ENCODE measurements at places on chromosomes 4 and X.

DNA sequence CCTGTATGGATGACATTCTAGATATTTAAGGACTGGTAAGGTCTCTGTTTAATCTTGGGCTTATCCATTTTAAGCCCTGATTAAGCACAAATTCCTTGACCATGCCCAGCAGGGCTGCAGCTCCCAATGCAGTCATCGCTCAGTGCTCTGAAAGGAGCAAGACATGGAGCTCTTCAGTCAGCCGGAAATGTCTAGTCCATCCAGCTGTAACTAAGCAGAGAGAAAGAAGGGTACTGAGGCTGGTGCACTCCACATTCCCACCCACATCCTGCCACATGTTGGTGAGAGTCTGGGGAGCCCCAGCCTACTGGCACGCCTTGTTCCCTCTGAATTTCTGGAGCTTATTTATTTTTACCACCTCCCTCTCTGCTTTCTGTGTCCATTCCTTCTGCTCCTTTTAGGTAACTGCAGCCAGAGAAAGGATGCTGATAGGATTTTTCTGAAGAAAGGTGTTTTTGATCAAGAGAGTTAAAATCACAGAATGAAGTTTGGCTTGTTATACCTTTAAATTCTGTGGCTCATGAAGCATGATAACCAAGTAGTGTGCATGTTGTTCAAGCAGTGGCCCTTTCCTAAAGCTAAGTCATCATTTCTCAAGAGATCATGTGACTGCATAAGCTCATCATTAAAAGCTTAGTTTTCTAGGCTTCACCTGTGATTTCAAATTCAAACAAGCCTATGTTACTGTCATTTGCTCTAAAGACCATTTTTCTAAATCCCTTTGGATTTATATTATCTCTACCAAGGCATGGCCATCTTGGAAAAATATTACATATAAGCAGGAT, 74.0 kb downstream of the GALNT7 start:
- no peak for DNase-seq

DNA sequence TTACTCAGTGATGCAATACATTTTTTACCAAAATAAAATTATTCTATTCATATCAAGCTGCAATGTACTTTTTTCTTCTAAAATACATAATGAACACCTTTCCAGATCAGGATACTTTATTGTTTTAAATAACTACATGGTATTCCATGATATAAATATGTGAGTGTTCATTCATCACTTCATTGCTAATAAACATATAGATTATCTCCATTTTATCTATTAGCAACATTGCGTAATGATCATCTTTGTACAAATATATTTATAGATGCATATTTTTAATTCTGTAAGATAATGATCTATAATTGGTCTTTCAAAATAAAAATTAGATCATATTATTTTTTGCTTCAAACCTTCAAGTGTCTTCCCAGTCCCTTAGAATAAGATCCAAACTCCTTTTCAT, 156.1 kb upstream of the HHIP start:
- DNase-seq, result no peak

- DNase-seq, result no peak
Observed at GRCh38 chrX:39753293-39753996, 344.3 kb downstream of the BCOR start.

DNA sequence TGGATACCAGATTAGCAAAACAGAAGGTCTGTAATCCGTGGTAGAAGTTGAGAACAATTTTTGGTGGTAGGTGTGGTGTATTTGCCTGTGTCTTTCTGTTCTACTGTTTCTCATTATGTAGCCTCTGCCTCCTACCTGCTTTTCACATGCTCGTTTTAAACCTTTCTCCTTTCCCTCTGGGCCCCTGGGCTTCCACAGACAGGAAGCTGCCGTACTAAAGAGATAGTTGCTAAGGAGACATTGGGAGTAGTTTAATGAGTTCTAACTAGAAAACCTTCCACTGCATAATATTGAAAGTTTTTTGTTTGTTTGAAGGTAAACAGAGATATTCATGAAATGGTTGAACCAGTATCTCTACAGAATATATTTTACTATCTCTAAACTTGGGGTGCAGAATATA, 107.8 kb downstream of the STOX2 start:
- DNase-seq, result no peak

DNA sequence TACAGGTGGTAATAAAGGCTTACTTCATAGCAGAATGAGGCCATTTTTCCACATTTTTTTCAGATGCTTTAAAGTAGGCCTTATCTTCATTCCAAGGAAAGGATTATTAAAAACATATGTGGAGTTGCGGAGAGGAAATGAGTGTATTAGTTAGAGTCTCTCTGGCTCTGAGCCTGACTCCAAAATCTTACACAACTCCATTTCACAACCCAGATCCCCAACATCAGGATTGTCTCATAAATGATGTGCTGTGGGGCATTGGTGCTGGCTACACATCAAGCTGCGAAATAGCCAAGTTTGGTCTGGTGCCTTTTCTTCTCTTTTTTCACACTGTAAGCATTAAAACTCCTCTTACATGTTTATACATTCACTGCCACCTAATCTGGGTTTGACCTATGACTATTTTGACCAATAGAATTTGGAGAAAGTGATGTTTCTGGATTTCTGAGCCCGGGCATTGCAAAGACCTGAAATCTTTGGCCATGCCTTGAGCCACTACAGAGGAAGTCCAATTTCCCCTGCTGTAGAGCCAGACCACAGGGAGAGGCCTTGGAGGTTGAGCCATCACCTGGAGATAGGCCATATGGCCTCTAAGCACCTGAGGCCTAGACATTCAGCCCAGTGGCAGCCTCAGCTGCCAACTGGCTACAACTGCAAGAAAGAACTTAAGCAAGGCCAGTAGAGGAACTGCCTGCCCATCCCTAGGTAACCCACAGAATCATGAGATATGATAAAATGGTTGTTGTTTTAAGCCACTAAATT, 16.7 kb upstream of the SOD3 start:
- no peak for DNase-seq

DNA sequence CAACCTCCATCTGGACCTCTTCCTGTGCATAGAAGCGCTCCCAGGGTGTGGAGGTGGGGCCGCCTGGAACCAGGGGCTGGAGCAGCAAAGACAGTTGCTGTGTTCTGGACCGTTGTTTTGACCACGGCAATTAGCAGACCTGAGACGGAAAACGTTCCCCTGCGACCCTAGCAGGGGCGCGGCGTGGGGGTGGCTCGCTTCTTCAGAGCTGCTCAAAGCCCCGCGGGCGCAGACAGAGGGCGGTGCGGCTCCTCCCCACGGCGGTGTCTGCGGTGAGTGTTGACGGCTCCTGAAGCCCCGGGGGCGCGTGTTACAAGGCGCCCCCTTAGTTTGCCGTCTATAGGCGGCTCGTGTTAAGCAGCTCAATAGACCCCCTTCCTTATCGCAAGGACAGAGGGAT, 79.2 kb downstream of the TRIML1 start:
- DNase-seq, result no peak

DNA sequence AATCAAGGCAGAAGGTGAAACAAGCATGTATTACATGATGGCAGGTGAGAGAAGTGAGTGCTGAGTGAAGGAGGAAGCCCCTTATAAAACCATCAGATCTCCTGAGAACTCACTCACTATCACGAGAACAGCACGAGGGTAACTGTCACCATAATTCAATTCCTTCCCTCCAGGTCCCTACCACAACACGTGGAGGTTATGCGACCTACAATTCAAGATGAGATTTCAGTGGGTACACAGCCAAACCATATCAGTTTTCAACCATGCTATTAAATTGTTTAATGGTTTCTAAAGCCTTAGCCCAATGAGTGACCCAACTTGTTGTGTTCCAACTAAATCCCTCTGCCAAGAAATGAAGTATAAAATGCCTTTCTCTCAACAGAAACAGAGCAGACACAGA, 519.8 kb downstream of the GBA3 start:
- DNase-seq, result no peak

DNA sequence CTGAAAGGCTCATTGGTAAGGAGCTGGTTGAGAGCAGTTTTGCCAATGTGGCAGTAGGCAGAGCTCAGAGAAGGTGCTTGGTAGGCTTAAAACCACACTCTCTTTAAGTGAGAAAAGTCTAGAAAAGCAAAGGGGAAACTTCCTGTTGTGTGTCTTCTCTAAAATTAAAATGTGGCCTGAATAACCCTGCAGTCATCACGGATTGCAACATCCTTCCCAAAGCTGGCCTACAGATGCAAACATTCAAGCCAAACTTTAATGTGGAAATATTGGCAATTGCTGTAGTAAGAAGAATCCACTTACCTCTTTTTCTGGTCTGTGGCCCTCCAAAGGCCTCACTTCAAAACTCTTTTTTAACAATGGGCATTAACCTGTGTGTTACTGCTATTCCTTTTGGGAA, 348.5 kb downstream of the OPHN1 start:
- no peak for DNase-seq

GRCh38 chr4:121146530-121146929, 17.6 kb downstream of the TNIP3 start:
- DNase-seq, result no peak

GRCh38 chr4:41256131-41256739, 493 bp upstream of the UCHL1 start:
- no peak for DNase-seq

GRCh38 chrX:106401965-106402559, 209.7 kb upstream of the RADX start:
- no peak for DNase-seq

- DNase-seq, result peak; percentile 21
Observed at GRCh38 chr4:128574706-128575105, 234.8 kb upstream of the JADE1 start.

DNA sequence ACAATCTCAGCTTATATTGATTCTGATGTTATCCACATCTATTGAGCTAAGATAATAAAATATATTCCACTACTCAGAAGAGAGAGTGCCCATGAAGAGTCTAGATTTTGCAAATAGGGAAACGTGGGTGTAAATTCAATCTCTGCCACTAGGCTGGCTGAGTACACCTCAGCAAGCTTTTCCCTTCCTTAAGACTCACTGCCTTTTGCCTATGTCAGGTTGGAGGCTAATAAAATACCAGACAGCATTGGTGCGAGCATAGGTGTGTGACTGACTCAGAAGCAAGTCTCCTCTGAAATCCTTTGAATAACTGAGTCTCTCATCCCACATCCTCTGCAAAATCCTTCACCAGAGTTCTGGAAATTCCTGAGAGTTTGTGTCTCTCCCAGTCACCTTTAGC, 405.4 kb upstream of the CPEB2 start:
- DNase-seq, result no peak

DNA sequence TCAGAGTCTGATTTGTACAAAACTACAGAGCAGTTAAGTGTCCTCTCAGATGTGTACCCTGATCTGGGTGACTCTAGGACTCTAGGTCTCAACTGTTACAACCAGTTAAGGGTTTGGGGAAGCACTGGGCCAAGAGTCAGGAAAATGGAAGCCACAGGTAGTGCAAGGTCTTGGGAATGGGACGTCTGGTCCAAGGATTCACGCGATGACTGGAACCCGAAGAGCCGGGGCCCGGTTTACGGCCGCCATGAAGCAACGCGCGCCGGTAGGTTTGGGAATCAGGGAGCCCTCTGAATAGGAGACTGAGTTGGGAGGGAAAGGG, 321 bp upstream of the HPRT1 start:
- DNase-seq, result no peak

- no peak for DNase-seq
Observed at GRCh38 chrX:132443196-132444135, 45.4 kb downstream of the MBNL3 start.

GRCh38 chrX:7102119-7102518, 45.4 kb upstream of the STS start:
- no peak for DNase-seq

DNA sequence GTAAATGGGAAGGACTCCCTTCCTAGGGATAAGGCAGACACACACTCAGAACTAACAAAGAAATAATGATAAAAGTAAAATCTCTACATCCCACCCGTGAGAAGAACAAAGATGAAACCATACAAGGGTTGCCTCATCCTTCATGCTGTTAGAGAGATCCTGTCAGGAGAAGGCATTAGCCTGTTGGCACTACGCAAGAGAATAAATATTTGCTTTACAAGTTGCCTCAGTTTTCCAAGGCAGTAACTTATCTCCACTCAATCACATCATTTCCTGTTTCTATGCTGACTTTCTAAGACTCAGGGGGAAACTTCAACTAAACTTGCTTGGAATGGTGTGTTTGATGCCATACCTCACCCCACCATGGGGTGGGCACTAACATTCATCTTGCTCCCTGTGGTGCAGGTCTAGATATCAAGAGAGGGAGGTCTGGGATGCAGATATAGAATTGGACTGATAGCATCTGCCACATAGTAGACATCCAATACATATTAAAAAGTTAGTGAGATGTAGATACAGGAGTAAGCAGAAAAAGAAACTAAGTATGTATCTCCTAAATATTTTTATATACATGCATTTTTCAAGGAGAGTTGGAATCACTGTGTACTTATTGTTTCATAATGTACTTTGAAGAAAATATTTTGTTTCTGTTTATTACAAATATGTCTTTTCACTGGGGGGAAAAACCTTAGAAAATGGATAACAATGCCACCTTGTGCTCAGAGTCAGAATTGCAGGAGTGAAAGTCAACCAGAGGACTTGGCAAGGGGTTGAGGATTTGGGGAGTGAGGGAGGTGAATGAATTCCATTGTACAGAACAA, 57.2 kb upstream of the BEX4 start:
- DNase-seq, result no peak

DNA sequence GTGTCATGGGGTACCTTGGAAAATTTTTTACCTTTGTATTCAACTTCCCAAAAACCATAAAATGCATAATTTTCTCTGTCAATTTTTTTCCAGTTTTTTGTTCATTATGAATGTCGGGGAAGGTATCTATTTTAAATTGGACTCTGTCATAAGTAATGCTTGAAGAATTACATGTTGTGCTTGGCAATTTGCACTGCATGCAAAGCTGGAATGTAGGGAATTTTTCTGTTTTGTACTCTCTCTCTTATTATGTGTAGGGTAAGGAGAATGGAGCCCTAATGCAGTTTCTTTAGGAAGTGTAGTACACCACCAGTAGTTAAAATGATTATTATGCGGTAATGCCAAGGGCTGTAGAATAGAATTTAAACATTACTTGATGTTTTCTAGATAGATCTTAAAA, 137.7 kb upstream of the LIMCH1 start:
- no peak for DNase-seq

DNA sequence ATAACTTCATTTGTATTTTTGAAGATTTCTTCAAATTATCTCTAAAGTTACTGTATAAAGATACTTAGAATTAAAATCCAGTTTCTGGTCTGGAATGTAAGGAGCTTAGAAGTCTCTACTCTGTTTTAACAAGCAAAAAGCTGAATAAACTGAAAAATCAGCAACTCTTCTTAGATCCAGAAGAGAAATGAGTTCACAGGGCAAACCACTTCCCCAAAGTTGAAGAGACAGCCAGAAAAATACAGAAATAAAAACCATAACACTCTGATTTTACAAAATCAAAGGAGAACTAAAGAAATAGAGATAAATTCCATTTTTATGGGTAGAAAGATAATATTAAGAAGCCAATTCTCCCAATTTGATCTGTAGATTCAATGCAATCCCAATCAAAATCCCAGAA, 1166.8 kb downstream of the ADGRL3 start:
- no peak for DNase-seq
